ENCODE measurements at places on chromosomes 3 and 15.
A peak's percentile ranks its signal among the peaks of the same experiment; 100 is the strongest.

GRCh38 chr3:29181149-29181780 lies 99.6 kb upstream of the RBMS3 start:
- DNase-seq = no peak

- no peak for DNase-seq
Observed at GRCh38 chr15:65998486-65998885, 129.2 kb downstream of the RAB11A start.

DNA sequence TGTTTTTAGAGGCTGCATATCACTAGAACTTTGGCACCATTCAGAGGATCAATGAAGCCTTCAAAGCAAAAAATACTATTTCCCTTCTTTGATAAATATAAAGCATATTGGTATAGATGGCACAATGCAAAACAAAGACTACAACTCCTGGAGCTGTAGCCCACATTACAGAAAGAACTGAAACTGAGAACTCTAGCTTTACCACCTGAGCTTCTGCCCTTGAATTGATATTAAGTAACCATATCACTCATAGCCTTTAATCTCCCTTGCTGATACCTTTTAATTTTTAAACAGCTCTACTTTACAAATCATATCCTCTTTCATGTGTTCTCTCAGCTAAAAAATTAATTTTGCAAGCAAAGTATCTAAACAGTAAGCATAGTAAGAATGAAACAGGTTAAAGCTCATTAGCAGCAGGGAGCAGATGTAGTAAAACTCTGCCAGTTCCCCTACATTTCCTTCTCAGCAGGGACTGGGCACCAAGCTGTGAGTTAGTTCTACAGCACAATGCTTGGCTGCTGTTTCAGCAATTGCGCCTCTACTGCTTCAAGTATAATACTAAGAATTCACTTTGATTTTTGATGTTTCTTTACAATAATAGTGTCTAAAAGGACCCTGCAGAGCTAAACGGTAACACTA lies 97.9 kb upstream of the NANOGP8 start:
- no peak for DNase-seq

DNA sequence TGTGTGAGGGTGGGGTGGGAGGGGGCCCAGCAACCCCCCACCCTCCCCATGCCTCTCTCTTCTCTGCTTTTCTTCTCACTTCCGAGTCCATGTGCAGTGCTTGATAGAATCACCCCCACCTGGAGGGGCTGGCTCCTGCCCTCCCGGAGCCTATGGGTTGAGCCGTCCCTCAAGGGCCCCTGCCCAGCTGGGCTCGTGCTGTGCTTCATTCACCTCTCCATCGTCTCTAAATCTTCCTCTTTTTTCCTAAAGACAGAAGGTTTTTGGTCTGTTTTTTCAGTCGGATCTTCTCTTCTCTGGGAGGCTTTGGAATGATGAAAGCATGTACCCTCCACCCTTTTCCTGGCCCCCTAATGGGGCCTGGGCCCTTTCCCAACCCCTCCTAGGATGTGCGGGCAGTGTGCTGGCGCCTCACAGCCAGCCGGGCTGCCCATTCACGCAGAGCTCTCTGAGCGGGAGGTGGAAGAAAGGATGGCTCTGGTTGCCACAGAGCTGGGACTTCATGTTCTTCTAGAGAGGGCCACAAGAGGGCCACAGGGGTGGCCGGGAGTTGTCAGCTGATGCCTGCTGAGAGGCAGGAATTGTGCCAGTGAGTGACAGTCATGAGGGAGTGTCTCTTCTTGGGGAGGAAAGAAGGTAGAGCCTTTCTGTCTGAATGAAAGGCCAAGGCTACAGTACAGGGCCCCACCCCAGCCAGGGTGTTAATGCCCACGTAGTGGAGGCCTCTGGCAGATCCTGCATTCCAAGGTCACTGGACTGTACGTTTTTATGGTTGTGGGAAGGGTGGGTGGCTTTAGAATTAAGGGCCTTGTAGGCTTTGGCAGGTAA lies 8.1 kb downstream of the FAM131A start:
- peak; percentile 84 for DNase-seq

- DNase-seq = no peak
Observed at GRCh38 chr3:168722091-168722490, 626.4 kb upstream of the GOLIM4 start.

GRCh38 chr15:51443282-51443914 lies 101.9 kb downstream of the GLDN start:
- DNase-seq = no peak

DNA sequence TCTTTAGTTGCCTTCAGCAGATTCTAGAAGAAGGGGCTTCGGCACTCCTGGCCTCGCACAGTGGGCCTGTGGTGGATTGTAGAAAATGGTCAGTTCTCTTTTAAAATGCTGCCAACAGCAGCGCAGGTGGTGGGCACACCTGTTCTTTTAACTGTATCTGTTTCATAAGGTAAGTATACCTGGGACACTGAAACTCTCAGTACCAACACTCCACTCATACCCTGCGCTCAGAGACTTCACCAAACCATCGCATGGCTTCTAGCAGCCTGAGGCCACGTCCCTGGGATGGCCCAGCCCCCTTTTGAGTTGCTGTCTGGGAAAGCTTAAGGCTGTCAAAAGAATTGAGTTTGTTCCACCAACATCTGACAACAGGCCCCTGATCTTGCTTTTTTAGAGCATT lies 56.7 kb upstream of the MCF2L2 start:
- DNase-seq = no peak

DNA sequence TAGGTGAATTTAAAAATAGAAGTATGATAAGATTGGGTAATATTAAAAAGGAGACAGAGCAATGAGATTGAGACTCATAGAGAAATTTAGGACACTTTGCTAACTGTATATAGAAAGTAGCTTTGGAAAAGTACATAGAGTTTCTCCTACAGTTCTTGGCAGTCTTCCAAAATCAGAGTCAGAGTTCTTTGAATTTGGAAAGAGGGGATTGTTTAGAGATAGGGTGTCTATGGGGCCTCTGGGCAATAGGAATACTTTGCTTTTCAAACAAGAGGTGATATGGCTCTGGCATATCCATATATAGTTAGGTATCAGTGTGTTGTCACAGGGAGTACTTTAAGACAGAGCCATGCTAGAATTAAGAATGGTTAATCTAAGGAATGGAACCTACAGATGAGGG lies 477.1 kb upstream of the KCNMB2 start:
- DNase-seq = no peak

DNA sequence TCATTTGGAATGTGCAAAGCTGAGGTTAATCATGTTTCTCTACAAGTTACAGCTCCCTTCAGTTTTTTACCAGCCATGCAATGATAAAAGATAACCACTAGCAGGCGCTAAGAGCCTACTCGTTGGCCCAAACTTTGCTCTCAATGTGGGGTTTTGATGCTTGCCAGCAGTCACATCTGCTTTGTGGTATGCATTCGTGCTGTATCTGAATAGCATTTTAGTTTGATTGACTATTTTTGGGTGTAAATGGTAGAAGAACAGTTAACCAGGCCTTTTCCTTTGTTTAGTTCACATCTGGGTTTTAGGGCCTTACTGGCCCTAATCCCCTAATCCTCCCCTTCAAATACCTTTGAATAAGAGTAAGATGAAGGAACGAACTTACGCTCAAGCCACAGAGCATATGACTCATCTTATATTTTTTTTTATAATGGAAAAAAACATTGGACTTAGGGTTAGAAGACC lies 4.4 kb upstream of the CLDN11 start:
- DNase-seq = peak; percentile 78

DNA sequence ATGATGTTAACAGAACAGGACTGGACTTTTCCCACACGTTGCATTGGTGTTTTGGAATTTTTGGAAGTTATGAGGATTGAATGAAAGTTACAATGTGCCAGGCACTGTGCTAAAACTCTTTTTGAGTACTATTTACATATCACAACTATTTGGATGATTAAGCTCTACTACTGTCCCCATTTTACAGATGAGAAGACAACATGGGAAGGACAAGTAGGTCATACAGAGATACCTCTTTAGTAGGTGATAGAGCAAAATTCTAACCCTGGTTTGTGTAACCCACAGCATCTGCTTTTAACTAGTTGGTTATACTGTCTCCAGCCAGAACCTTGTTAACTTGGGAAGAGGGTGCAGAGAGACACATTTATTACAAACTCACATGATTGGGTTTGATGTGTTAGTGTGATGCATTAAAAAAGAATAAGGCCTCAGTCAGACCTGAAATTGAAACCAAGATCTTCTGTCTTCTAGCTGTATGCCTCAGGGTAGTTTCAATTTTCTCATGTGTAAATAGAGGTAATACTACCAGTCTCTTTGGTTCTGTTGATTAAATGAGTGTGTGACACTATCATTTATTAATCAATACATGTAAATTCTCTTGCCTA lies 1.4 kb downstream of the NDUFB4 start:
- no peak for DNase-seq

Data from NCI-H2107 (cell line).